Smooth muscle cell of the pulmonary artery (primary cell): ENCODE measurements at places on chromosomes 2 and 18. TPM values are rescaled to one million over a fixed set of nuclear protein-coding genes. Genes with fewer than 3 reads are reported as not detected.

Gene SGPP2
- not detected in 2 replicates for total RNA-seq

Gene SALL3
- 0.52 TPM in 1 of 2 replicates, not detected in the other for total RNA-seq

Gene TOGARAM2
- total RNA-seq: under 0.01 and 0.03 TPM in 2 replicates

Gene GRB14
- 4.1 and 10.4 TPM in 2 replicates for total RNA-seq

Gene GDF7
- 0.63 and 1.0 TPM in 2 replicates for total RNA-seq

Gene MAP3K19
- total RNA-seq: not detected in 2 replicates

Gene SEPTIN10
- total RNA-seq: 96.1 and 111 TPM in 2 replicates

Gene ST8SIA3
- total RNA-seq: not detected in 2 replicates

Gene DUSP11
- 19.6 and 20.3 TPM in 2 replicates for total RNA-seq

Gene RGPD4
- total RNA-seq: under 0.01 TPM in 1 of 2 replicates, not detected in the other

Gene GLI2
- 8.9 and 10.0 TPM in 2 replicates for total RNA-seq

Gene SH3RF3
- total RNA-seq: 7.8 and 10.8 TPM in 2 replicates

Gene STK39
- 12.8 and 16.5 TPM in 2 replicates for total RNA-seq

Gene CDCA7
- 0.83 and 2.3 TPM in 2 replicates for total RNA-seq

Gene LONRF2
- total RNA-seq: 0.52 and 3.6 TPM in 2 replicates

Gene MYOM1
- 2.5 and 4.3 TPM in 2 replicates for total RNA-seq

Gene LINC00305
- not detected in 2 replicates for total RNA-seq

Gene FAM110C
- 0.07 and 1.1 TPM in 2 replicates for total RNA-seq

Gene RESP18
- not detected in 2 replicates for total RNA-seq

Gene VAPA
- total RNA-seq: 256 TPM in 2 replicates

Gene VWC2L
- not detected in 2 replicates for total RNA-seq

Gene C2orf81
- total RNA-seq: 1.2 and 3.5 TPM in 2 replicates

Gene TDRD15
- total RNA-seq: not detected in 2 replicates

Gene IKZF2
- 5.2 and 10.0 TPM in 2 replicates for total RNA-seq

Gene TCF23
- not detected in 2 replicates for total RNA-seq

Gene GALNT5
- total RNA-seq: 146 and 164 TPM in 2 replicates

Gene TMEM182
- total RNA-seq: 3.6 and 3.7 TPM in 2 replicates

Gene KANSL3
- 32.5 and 36.5 TPM in 2 replicates for total RNA-seq

Gene AMER3
- not detected in 2 replicates for total RNA-seq

Gene STARD6
- total RNA-seq: not detected in 2 replicates

Gene ZSWIM2
- total RNA-seq: 0.07 and 0.10 TPM in 2 replicates

Gene PROM2
- 0.20 and 0.56 TPM in 2 replicates for total RNA-seq

Gene ABCG8
- total RNA-seq: not detected in 2 replicates

Gene FEV
- total RNA-seq: not detected in 2 replicates

Gene KIAA2012
- total RNA-seq: not detected in 2 replicates

Gene KCNG3
- total RNA-seq: not detected in 2 replicates

Gene CHRNG
- not detected in 2 replicates for total RNA-seq

Gene CPS1
- total RNA-seq: 5.3 and 30.0 TPM in 2 replicates

Gene NT5DC4
- 0.33 TPM in 1 of 2 replicates, not detected in the other for total RNA-seq

Gene VIL1
- total RNA-seq: not detected in 2 replicates

Gene KCNF1
- total RNA-seq: not detected in 2 replicates

Gene SPOPL
- 21.8 and 23.3 TPM in 2 replicates for total RNA-seq

Gene TBR1
- 0.03 TPM in 1 of 2 replicates, not detected in the other for total RNA-seq

Gene OSBPL1A
- 29.3 and 38.6 TPM in 2 replicates for total RNA-seq

Gene BCL2
- 0.92 and 3.1 TPM in 2 replicates for total RNA-seq

Gene LYPD6
- 0.07 TPM in 1 of 2 replicates, not detected in the other for total RNA-seq

Gene NLRC4
- 0.03 TPM in 1 of 2 replicates, not detected in the other for total RNA-seq

Gene RNF125
- 0.13 and 0.69 TPM in 2 replicates for total RNA-seq

Gene SMARCAL1
- total RNA-seq: 18.0 and 22.2 TPM in 2 replicates

Gene APCDD1
- 0.96 and 8.2 TPM in 2 replicates for total RNA-seq

Gene MOCOS
- 5.6 and 16.6 TPM in 2 replicates for total RNA-seq

Gene GREB1L
- total RNA-seq: 0.85 and 1.0 TPM in 2 replicates
